Activated T-helper 1 cell treated with anti-CD3 and anti-CD28 coated beads, Interleukin-2, amount 50 U/mL, for 16 hours (primary cell): ENCODE measurements at places on chromosomes 13 and 19.

DNA sequence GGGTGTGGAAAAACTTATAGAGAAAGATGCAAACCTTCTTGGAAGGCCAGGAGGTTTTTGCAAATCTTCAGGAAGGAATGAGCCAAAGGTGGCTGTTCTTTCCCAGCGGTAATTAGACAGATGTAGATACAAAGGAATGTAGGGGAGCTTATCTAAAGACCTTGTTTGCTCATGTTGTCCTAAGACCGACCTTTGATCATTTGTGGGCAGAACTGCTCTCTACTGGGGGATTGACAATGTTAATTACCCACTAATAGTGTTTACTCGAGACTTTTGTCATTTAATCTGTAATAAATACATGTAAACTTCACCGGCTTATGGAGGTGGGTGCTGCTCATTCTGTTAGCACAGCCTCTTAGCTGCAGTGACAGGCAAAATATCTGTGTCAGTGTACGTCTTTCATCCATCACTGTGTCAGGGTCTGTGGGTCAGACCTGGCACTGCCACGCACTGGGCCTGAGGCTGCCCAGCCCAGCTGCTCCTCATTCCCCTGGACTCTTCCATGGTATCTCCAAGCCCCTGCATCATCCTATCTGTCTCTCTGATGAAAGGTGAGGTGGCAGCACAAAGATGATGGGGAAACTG lies 68.3 kb downstream of the ZNF431 start:
- no peak for DNase-seq

- no peak for DNase-seq
These were observed 8.7 kb upstream of the KANK2 start for GRCh38 chr19:11205939-11206570.

GRCh38 chr13:110307767-110308655 lies 927 bp downstream of the COL4A2 start:
- no peak for DNase-seq

GRCh38 chr13:100211016-100211710 lies 122.3 kb downstream of the PCCA start:
- DNase-seq = no peak

GRCh38 chr13:110108348-110109139 lies 198.4 kb downstream of the COL4A1 start:
- no peak for DNase-seq

DNA sequence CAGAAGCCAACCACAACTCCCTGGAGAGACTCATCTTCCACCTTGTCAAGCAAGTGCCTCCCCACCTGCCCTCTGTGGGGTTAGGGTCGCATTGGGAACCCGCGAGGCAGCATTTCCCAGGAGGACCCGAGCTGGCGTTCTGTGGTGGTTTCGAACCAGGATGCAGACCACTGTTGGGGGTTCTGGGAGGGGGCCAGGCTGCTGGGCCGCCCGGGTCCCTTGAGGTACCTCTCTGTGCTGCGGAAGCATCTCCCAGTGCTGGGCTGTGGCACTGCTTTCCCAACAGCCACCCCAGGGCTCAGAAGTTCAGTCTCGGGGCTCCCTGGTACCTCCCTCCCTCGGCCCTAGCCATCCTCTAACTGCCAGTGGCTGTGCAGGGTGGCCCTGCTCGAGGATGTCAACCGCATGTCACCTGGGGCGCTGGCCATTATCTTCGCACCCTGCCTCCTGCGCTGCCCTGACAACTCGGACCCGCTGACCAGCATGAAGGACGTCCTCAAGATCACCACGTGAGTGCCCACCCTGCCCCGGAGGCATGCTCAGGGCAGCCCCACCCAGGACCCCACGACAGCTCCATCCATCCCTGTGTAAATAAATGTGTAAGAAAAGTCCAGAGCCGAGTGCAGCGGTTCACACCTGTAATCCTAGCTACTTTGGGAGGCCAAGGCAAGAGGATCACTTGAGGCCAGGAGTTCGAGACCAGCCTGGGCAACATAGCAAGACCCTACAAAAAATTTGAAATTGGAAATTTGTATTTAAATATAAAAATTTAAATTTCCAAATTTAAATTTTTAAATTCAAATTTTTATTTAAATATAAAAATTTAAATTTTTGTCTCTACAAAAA lies 8.2 kb upstream of the USE1 start:
- DNase-seq = no peak

DNA sequence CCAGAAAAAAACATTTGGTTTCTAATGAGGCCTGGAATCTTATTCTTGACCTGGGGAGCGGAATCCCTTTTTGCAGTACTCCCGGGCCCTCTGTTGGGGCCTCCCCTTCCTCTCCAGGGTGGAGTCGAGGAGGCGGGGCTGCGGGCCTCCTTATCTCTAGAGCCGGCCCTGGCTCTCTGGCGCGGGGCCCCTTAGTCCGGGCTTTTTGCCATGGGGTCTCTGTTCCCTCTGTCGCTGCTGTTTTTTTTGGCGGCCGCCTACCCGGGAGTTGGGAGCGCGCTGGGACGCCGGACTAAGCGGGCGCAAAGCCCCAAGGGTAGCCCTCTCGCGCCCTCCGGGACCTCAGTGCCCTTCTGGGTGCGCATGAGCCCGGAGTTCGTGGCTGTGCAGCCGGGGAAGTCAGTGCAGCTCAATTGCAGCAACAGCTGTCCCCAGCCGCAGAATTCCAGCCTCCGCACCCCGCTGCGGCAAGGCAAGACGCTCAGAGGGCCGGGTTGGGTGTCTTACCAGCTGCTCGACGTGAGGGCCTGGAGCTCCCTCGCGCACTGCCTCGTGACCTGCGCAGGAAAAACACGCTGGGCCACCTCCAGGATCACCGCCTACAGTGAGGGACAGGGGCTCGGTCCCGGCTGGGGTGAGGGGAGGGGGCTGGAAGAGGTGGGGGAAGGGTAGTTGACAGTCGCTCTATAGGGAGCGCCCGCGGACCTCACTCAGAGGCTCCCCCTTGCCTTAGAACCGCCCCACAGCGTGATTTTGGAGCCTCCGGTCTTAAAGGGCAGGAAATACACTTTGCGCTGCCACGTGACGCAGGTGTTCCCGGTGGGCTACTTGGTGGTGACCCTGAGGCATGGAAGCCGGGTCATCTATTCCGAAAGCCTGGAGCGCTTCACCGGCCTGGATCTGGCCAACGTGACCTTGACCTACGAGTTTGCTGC lies at the start of gene ICAM4:
Gene ICAM4, plus strand, starts transcription at position 153 of the 935 bp plus-strand sequence. Its CDS starts 58 bp downstream, at position 211.
- no peak for DNase-seq

DNA sequence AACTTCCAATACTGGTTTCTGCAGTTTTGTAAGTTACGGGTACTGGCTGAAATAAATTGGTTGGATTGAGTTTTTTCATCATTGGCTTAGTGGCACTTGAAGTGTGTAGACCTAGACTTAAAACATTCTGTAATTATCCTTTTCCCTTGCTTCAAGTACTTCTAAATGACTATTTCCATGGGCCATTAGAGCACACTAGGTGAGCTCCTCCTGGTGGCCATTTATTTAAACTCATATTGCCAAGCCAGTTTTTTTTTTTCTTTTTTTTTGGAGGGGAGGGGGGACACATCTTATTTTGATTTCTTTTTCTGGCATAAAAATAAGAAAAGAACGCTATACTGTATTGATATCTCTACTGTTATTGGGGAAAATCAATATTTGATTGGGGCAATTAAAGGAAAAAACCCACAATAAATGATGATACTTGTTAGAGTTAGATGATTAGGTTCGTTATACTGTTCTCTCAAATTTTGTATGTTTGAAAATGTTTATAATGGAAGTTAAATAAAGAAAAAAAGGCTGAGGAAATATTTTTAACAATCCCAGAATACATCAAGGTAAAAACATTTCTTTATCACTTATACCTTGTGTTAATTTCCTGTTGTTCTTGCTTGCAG lies 82.9 kb downstream of the PDS5B start:
- no peak for DNase-seq

DNA sequence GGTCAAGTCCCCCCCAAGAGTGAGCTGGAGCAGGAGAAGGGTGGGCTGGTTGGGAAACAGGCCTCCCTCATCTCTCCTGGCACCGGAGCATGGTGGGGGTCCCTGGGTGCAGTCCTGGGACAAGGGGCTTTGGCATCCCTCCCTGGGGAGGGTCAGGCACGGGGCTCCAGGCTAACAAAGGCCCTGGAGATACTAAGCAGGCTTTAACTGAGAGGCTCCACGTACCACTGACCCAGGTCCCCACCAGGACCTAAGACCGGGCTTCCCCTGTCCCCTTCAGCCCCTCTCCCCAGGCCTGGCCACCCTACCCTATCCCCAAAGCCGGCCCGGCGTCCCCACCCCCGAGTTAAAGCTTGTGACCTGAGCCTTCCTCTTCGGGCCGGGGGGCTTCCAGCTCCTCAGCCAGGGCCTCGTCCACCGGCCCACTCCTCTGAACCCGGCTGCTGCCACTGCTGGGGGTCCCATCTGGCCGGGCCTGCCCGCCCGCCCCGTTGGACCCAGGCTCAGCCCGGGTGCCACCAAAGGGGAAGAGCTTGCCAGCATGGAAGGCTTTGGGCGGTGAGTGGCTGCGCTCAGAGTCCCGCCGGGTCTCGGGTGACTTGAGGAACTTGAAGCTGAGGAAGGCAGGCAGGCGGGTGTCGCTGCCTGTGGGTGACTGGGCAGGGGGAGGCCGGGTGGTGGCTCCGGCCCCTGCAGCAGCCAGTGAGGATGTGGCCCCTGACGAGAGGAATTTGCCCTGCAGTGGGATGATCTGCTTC lies 10.1 kb downstream of the ANO8 start:
- DNase-seq = no peak

GRCh38 chr19:49929611-49930482 lies 543 bp upstream of the NUP62 start:
- DNase-seq = peak; percentile 82

GRCh38 chr13:102682727-102683126 lies 12.1 kb downstream of the METTL21C start:
- no peak for DNase-seq

DNA sequence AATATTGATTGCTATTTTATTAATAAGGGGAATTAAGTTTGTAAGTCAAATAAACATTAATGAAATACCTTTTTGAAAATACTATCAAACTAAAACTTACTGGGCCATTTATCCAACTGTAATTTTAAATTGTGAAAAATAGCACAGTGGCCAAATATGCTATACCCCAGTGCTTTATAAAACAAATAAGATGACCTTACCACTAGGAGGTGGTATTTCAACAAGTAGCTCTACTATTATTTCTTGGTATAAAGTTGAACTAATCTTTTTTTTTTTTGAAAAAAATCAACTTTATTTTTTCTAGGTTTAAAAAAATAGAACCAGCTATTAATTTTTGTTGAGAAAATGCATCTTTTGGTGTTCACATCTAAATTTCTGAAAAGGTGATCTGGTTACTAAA lies 14.7 kb downstream of the LACC1 start:
- DNase-seq = no peak

- DNase-seq = peak; percentile 74
These were observed 8.8 kb downstream of the ALOX5AP start for GRCh38 chr13:30744056-30744680.

DNA sequence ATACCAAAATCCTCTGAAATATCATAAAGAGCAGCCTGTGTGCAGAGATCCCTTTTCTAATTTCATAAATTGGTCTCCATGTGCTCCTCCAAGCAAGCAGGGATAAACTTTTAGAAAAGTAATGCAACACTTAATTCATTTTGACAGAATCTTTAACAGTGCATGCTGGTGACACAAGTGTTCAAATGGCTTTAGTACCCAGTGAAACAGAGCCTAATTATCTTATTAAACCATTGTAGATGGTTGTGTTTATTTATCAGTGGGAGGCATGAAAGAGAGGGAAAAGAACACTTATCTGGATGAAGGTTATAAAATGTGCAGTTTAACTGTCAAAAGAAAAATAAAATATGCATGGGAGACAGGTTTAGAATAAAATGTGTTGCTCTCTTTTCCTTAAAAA lies 945.0 kb upstream of the PCDH20 start:
- DNase-seq = no peak

- no peak for DNase-seq
These were observed 71.4 kb downstream of the SLC7A9 start for GRCh38 chr19:32798201-32798600.

GRCh38 chr13:102128216-102128810 lies 273.5 kb downstream of the FGF14 start:
- DNase-seq = no peak

DNA sequence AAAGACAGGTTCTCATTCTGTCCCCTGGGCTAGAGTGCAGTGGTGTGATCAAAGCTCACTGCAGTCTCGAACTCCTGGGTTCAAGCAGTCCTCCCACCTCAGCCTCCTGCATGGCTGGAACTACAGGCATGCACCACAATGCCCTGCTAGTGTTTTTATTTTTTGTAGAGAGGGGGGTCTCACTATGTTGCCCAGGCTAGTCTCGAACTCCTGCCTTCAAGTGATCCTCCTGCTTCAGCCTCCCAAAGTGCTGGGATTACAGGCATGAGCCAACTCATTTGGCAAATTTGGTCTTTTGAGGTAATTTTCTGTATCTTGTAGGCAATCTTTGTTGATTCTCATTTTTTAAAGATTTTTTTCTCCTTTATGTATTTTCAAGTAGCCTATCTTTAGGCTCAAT lies 205.7 kb downstream of the ZIC5 start:
- DNase-seq = no peak

DNA sequence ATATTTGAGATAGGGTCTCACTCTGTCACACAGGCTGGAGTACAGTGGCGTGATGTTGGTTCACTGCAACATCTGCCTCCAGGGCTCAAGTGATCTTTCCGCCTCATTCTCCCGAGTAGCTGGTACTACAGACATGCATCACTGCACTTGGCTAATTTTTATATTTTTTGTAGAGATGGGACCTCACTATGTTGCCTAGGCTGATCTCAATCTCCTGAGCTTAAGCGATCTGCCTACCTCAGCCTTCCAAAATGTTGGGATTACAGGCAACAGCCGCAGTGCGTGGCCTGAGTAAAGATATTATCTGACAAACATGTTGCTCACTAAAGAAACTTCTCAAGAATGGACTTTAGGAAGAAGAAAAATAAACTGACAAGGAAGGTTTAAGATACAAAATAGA lies 125.4 kb upstream of the ABCC4 start:
- DNase-seq = no peak

DNA sequence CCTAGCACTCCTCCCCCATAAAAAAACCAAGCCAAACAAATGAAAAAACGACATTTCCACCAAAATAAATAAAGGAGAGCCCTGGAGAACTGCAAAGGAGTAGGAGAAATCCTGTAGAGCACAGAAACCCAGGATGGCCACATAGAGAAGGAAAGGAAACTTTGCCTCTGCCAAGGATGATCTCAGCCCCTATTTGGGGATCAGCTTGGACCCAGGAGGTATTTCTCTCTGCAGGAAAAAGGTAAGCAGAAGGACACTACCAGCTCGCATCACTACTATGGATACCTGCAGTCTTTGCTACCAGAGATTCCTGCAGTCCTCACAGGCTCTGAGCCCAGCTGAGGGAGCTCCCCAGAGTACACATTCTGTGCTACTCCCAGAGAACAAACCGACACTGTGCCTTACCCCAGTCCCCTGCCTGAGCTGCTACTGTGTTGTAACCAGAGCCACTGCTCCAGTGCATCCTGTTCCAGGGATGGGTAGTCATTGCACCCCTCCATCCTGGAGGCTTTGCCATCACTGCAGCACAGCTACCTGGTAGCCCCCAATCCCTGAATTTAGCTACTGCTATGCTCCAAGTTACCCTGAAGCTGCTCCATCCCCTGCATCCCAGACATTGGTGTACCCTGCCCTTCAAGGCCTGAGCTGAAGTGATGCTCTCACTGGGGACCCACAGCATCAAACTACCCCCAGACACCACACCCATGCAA lies 41.7 kb downstream of the VWA8 start:
- no peak for DNase-seq

- DNase-seq = no peak
These were observed 251.2 kb upstream of the SGCG start for GRCh38 chr13:22929381-22930126.
